ENCODE measurements at places on chromosomes 1 and 21.
A peak's percentile ranks its signal among the peaks of the same experiment; 100 is the strongest.

- H3K4me3 ChIP-seq: peak overlapping the region; percentile 63
- no peak overlapping the region for H3K27ac ChIP-seq
- no peaks in the 10 kb centered on the region for H3K27me3 ChIP-seq
- no peak for ATAC-seq
Observed at GRCh38 chr1:226111883-226112261, 49.4 kb downstream of the H3-3A start.

- no peaks in the 10 kb centered on the region for H3K36me3 ChIP-seq
- ATAC-seq: no peak
- no peak overlapping the region for H3K4me3 ChIP-seq
- no peak overlapping the region for H3K27ac ChIP-seq
Observed at GRCh38 chr1:201633811-201634210, 94.9 kb downstream of the NAV1 start.

- no peak overlapping the region for H3K4me3 ChIP-seq
- no peaks in the 10 kb centered on the region for H3K27me3 ChIP-seq
- ATAC-seq: no peak
- no peaks in the 10 kb centered on the region for H3K36me3 ChIP-seq
- no peak overlapping the region for H3K27ac ChIP-seq
Observed at GRCh38 chr1:209625791-209626285, 26.4 kb downstream of the LAMB3 start.

DNA sequence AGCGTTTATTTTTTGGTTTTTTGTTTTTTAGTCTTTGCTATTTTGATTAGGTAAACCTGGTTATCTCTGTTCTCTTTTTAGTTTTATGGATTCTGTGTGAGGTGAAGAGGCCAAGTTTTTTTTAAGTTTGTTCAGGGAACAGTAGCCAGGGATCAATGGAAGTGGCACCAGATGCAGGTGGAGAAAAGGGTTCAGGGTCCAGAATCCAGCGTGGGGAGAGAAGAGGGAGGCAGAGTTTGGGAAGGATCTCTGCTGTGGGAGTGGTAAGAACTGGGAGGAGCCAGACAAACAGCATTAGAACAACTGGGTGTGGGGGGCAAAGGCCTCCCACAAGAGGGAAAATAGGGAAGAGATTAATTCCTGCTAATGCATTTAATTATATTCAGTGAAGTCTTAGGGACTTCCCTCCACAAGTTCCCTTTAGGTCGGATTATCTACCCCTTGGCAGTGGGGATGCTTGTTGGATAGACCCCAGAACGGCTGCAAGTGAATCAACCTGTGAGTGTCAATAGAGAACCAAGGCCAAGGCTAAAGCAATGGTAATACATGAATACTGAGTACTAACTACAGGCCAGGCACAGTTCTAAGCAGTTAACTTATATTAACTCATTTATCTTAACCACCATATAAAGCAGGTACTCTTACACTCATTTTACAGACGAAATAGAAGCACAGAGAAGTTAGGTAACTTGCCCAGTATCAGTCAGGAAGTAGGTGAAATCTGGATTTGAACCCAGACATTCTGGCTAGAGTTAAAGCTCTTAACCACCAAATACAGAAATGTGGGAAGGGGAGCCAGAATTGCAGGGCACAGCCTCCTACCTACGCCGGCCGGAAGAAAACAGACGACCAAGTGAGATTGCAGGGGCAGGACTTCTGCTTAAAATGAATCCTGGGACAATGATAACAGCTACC, 498 bp downstream of the GNAT2 start:
- H3K27ac ChIP-seq: peak overlapping the region; percentile 99
- peaks cover 43% of the 10 kb centered on the region for H3K4me1 ChIP-seq
- no peak for ATAC-seq
- H3K27me3 ChIP-seq: no peaks in the 10 kb centered on the region

DNA sequence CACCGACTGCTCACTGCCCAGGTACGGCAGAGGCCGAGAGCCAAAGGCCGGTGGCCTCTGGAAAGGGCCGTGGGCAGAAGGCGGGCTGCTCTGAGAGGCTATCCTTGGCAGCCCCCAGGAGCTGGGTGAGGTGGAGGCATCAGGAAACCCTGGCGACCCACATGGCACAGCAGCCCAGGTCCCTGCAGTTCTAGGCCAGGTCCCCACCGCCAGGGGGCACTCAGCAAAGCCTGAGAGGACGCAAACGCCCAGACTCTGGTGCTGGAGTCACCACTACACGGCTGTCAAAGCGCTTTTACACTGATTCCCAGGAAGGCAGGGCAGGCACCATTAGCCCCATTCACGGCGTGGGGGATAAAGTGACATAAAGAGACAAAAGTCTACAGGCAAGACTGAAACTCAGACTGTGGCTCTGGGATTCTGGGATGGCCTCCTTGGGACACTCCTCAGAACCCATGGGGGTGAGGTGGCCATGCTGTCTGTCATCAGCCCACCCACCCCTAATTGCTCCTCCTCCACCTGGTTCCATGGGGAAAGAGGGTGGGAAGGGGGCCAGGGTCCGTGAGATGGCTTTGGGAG, 4.9 kb downstream of the PLEKHG5 start:
- H3K4me3 ChIP-seq: peak overlapping the region; percentile 64
- peaks cover 10% of the 10 kb centered on the region for H3K4me1 ChIP-seq
- peaks cover 8% of the 10 kb centered on the region for H3K27me3 ChIP-seq
- ATAC-seq: peak; percentile 67

GRCh38 chr1:165053351-165053750, 303.2 kb downstream of the LMX1A start:
- H3K27me3 ChIP-seq: peaks cover 20% of the 10 kb centered on the region
- no peaks in the 10 kb centered on the region for H3K36me3 ChIP-seq
- no peak for ATAC-seq

GRCh38 chr1:179995576-179995975, 41.0 kb downstream of the CEP350 start:
- no peaks in the 10 kb centered on the region for H3K27me3 ChIP-seq
- H3K4me3 ChIP-seq: no peak overlapping the region
- peak overlapping the region; percentile 33 for H3K27ac ChIP-seq
- no peak for ATAC-seq

DNA sequence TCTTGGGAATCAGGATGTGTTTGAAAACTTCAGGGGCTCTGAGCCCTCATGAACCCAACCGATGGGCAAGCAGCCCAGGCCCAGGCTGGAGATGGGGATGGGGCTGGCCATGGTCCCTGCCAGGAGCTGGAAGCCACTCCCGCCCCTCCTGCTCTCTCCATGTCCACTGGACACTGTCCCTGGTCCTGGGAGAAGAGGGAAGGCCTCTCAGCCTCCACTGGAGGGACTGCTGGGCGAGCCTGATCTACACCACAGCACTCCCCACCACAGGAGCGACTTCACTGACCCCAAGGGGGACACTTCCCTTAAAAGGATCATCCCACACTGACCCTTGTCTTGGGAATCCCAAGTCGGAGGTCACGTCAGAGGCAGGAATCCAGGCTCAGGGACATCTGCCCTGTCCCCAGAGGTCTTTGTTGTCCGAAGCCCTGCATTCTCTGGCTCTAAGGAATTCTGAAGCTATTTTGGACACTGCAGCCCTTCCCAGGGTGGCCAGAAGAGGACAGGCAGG, 16.9 kb upstream of the COL18A1 start:
- H3K27me3 ChIP-seq: peaks cover 12% of the 10 kb centered on the region
- no peak overlapping the region for H3K4me3 ChIP-seq
- no peaks in the 10 kb centered on the region for H3K36me3 ChIP-seq
- H3K4me1 ChIP-seq: no peaks in the 10 kb centered on the region
- no peak for ATAC-seq
- H3K27ac ChIP-seq: no peak overlapping the region

DNA sequence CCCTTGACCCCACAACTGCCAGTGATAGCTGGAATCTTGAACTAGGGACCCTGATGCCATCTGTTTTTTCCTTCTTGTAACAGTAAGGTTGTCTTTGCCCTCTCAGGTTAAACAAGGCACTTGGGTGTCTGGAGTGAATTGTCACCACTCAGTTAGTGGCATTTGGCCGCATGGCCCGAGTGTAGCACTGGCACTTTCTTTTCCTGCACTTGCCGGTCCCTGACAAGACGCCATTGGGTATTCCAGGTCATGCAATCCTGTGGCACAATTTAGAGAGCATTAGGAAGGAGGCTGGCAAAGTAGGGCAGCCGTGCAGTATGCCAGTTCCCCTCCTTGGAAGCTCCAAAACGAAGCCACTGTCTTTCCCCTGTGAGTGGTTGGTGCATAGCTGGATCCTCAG, 70.8 kb downstream of the MRPS6 start:
- H3K36me3 ChIP-seq: peaks cover 68% of the 10 kb centered on the region
- ATAC-seq: no peak
- H3K27ac ChIP-seq: peak overlapping the region; percentile 23

DNA sequence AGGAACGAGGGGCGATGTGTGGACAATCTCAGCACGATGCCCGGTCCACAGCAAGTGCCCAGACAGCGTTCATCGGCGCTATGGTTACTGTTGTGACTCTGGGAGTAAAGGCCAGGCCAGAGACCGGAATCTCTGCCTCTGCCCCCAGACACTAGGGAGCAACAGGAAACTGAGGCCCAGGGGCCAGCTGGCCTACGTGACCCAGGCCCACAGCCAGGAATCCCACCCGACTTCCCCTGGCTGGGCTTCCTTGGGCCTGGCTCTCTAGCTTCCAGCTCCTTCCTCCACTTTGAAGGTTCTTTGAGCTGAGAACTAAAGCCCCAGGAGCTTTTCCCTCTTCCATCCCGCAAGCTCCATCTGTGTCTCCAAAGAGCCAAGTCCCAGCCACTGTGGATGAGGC, 4.6 kb downstream of the LRP8 start:
- no peak overlapping the region for H3K4me3 ChIP-seq
- H3K4me1 ChIP-seq: peaks cover 18% of the 10 kb centered on the region
- no peak overlapping the region for H3K27ac ChIP-seq
- peaks cover 83% of the 10 kb centered on the region for H3K36me3 ChIP-seq

- H3K4me3 ChIP-seq: no peak overlapping the region
- ATAC-seq: no peak
- peaks cover 19% of the 10 kb centered on the region for H3K27me3 ChIP-seq
Observed at GRCh38 chr1:203516184-203516583, 22.2 kb downstream of the OPTC start.

- H3K4me1 ChIP-seq: peaks cover 40% of the 10 kb centered on the region
- ATAC-seq: peak; percentile 21
- no peaks in the 10 kb centered on the region for H3K27me3 ChIP-seq
- H3K36me3 ChIP-seq: peaks cover 44% of the 10 kb centered on the region
Observed at GRCh38 chr1:225999912-226000337, 782 bp upstream of the SDE2 start.

DNA sequence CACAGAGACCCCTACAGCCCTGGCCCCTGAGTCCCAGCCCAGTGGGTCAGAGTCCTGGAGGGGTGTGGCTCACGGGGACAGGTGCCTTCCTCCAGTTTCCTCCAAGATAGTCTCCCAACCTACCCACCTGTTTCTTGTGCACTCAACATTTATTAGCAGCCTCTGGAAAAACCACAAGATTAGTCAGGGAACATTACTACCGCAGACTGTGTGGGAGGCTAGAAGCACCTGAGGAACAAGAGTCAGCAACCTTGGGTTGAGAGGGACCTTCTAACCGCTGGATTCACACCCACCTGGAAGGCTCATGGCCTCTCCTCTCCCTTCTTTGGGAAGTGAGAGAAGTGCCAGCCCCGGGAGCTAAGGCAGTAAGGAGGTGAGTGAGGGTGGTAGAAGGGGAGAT, 22.5 kb upstream of the IKBKE start:
- H3K27me3 ChIP-seq: no peaks in the 10 kb centered on the region
- no peak overlapping the region for H3K4me3 ChIP-seq
- peaks cover 63% of the 10 kb centered on the region for H3K36me3 ChIP-seq
- ATAC-seq: no peak
- H3K27ac ChIP-seq: peak overlapping the region; percentile 56

Measured in activated T-helper 17 cell treated with anti-CD3 and anti-CD28 coated beads, Interleukin-2, amount 50 U/mL, for 72 hours (primary cell).